CD8-positive, alpha-beta memory T cell (primary cell): ENCODE measurements at places on chromosomes 7 and 10. TPM values are rescaled to one million over a fixed set of nuclear protein-coding genes. Genes with fewer than 3 reads are reported as not detected.

DNA sequence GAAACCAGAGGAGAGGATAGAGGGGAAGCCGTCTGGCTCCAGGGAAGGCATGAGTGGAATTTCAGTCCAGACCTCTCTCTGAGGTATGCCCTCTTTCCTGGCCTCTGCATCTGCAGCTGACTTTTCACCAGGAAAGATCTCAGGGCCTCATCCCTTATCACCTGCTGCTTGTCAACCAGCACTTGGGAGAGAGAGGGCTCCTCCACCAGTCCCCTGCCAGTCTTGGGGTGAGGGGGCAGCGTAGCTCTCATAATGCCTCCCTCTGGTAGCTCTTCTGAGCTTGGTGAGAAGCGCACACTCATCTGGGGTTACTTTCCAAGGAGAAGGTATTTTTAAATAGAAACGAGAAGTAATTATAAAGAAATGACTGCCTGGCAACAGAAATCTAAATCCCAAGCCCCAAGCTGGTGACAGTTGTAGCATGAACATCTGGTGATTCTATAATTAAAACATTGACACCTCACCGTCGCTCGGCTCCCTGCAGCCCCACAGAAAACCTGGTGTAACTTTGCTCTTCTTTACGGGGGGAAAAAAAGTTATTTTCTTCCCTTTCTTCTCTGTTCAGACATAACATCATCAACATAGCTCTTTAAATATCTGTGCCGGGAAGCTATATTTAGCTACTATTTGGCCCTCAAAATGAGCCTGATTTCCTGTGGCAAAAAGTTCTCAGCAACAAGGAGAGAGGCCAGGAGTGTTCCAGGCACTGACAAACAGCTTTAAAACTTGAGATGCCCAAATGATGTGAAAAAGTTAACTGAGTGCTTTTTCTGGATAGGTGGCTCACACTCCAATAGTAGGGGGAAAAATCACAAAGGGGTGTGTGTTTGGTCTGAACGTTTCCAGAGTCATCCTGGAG lies 26.9 kb downstream of the HIP1 start:
- no peak overlapping the region for H3K4me3 ChIP-seq
- no peak for DNase-seq
- H3K27me3 ChIP-seq = no peaks in the 10 kb centered on the region
- H3K36me3 ChIP-seq = no peaks in the 10 kb centered on the region
- H3K4me1 ChIP-seq = no peaks in the 10 kb centered on the region
- no peak overlapping the region for H3K27ac ChIP-seq

Gene ASIC3
- 3.6 TPM for total RNA-seq

GRCh38 chr7:21941611-21942141 lies 4.0 kb downstream of the CDCA7L start:
- no peak overlapping the region for H3K4me3 ChIP-seq
- H3K27ac ChIP-seq = no peak overlapping the region
- H3K36me3 ChIP-seq = no peaks in the 10 kb centered on the region
- no peaks in the 10 kb centered on the region for H3K27me3 ChIP-seq
- H3K4me1 ChIP-seq = peaks cover 11% of the 10 kb centered on the region
- no peak for DNase-seq

DNA sequence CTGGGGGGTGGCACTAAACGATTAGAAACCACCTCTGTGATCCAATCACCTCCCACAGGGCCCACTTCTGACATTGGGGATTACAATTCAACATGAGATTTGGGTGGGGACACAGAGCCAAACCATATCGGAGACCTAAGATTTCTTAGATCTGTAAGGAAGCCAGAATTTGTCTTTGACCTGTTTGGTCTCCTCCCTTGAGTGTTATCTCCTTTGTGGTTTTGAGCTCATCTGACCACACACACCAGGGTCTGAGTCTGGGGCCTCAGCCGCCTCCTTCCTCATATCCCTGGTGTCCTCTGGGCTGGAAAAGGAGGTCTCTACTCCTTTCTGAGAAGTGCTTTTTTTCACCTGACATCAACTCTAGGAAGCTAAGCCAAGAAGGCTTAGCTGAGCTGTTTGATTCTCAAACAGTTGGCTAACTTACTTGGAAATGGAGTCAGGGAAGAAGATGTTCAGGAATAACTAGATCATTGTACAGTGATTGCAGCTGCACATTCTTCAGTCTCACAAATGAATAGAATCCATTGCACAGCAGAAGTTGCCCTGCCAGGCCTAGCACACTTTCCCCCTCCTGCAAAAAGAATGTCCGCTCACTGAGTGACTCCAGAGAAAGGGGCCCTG lies 167.4 kb downstream of the ARHGAP21 start:
- H3K27me3 ChIP-seq = no peaks in the 10 kb centered on the region
- H3K27ac ChIP-seq = no peak overlapping the region
- no peak for DNase-seq
- H3K4me1 ChIP-seq = no peaks in the 10 kb centered on the region

DNA sequence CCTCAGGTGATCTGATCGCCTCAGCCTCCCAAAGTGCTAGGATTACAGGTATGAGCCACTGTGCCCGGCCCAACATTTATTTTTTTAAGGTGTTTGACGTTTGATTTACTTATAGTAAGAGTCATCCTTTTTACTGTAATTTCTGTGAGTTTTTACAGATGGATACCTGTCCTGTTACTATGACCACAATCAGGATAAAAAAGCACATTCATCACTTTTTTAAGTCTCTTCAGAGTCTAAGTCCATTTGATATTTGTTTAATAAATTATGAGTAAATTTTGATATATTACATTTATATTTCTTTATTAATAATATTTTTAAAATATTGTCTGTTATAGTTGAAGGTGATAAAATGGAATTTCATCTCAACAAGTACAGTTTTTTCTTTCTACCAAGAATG lies 300.5 kb upstream of the KAT6B start:
- H3K27ac ChIP-seq = no peak overlapping the region
- H3K27me3 ChIP-seq = no peaks in the 10 kb centered on the region
- H3K36me3 ChIP-seq = no peaks in the 10 kb centered on the region
- no peak for DNase-seq
- no peaks in the 10 kb centered on the region for H3K4me1 ChIP-seq
- no peak overlapping the region for H3K4me3 ChIP-seq

Gene VIPR2
- total RNA-seq = 0.15 TPM

- no peak overlapping the region for H3K4me3 ChIP-seq
- no peaks in the 10 kb centered on the region for H3K36me3 ChIP-seq
- H3K27ac ChIP-seq = no peak overlapping the region
- H3K27me3 ChIP-seq = no peaks in the 10 kb centered on the region
- no peak for DNase-seq
These were observed 73.2 kb upstream of the PDK4 start for GRCh38 chr7:95669513-95669912.

DNA sequence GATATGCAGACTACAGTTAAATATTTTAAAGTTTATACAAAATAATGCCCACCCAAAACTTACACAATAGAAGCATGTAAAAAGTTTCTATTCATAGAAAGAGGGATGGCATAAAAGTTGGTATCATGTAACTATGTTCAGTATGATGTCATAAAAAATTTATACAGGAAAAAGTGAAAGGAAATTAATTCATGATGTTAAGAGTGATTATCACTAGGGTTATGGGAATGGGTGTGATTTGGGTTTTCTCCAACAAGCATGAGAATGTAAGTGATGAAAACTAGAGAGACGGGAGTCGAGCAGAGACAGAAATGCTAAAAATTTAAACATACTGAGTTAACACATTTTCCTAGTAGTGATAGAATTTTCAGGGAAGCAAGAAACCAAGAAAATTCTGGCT lies 52.7 kb downstream of the GDI2 start:
- peaks cover 56% of the 10 kb centered on the region for H3K36me3 ChIP-seq
- no peaks in the 10 kb centered on the region for H3K27me3 ChIP-seq
- H3K4me3 ChIP-seq = no peak overlapping the region
- no peaks in the 10 kb centered on the region for H3K4me1 ChIP-seq

GRCh38 chr7:44431091-44431608 lies 59.3 kb downstream of the NUDCD3 start:
- peaks cover 3% of the 10 kb centered on the region for H3K4me1 ChIP-seq
- H3K4me3 ChIP-seq = no peak overlapping the region
- peaks cover 9% of the 10 kb centered on the region for H3K36me3 ChIP-seq
- DNase-seq = peak; percentile 2

Gene CYP17A1
- total RNA-seq = not detected

- no peak for DNase-seq
- H3K4me3 ChIP-seq = no peak overlapping the region
- H3K4me1 ChIP-seq = no peaks in the 10 kb centered on the region
- no peaks in the 10 kb centered on the region for H3K36me3 ChIP-seq
- no peak overlapping the region for H3K27ac ChIP-seq
These were observed 862.6 kb downstream of the NRG3 start for GRCh38 chr10:82737549-82737948.

Gene CD36
- total RNA-seq = 4.7 TPM

Gene HOXA3
- total RNA-seq = not detected

- H3K36me3 ChIP-seq = no peaks in the 10 kb centered on the region
- DNase-seq = no peak
- H3K4me3 ChIP-seq = peak overlapping the region; percentile 72
- H3K27ac ChIP-seq = peak overlapping the region; percentile 75
- H3K27me3 ChIP-seq = no peaks in the 10 kb centered on the region
These were observed 912 bp upstream of the DUSP5 start for GRCh38 chr10:110496553-110497437.

Gene CPN1
- total RNA-seq = not detected

- no peaks in the 10 kb centered on the region for H3K36me3 ChIP-seq
- DNase-seq = no peak
- H3K27ac ChIP-seq = no peak overlapping the region
- H3K27me3 ChIP-seq = no peaks in the 10 kb centered on the region
- no peak overlapping the region for H3K4me3 ChIP-seq
These were observed 61.4 kb downstream of the BBS9 start for GRCh38 chr7:33190688-33191304.

DNA sequence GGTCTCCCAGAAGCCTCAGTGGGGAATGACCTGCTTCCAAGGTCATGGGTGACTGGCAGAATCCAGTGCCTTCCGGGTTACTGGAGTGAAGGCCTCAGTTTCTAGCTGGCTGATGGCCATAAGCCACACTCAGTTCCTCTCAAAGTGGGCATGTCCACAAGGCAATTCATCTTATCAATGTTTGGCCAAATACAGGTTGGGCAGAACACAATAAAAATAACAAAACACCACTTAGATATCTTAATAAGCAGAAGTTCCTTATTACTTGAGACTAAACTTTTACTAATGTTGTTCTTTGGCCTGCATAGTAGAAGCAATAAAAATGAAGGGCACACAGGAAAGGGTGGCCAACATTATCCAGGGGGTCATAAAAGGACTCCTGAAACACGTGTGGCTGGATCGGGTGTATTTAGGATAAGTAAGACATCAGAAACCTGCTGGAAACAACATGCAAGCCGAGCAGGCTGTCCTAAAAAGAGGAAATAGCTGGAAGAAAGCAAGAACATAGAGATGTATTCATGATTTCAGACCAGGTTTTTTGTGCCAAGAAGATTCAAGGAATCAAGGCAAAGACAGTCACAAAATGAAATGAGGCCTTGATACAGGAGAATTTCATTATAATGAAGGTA lies 19.6 kb upstream of the AKR1C2 start:
- H3K27me3 ChIP-seq = no peaks in the 10 kb centered on the region
- no peak overlapping the region for H3K4me3 ChIP-seq
- H3K27ac ChIP-seq = no peak overlapping the region
- DNase-seq = no peak
- H3K36me3 ChIP-seq = no peaks in the 10 kb centered on the region
